Ascending aorta (tissue), 2 donors: ENCODE measurements at places on chromosomes 1 and 21. TPM values are rescaled to one million over a fixed set of nuclear protein-coding genes. Genes with fewer than 3 reads are reported as not detected.

GRCh38 chr1:14320518-14320917 lies 278.0 kb upstream of the KAZN start:
- DNase-seq: no peak

DNA sequence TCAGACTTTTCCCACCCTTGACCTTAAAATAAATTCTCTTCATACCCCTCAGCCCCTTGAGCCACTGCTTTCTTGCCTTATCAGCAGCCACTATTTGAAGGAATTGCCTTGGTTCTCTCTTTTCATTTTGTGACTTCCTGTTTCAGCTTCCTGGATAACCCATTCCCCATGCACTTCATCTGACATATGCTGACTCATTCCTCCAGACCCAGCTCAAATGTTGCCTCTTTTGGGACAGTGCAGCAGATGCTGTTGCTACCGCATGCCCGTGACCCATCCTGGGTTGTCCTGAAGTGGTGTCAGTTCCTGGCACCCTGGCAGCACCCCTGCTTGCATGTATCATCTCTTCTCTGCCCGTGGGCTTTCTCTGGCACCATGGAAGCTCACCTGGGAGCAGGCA lies 496.1 kb downstream of the PTPRU start:
- DNase-seq: no peak

- DNase-seq: no peak
Measured at GRCh38 chr1:176989023-176989422, 175.5 kb downstream of the ASTN1 start.

DNA sequence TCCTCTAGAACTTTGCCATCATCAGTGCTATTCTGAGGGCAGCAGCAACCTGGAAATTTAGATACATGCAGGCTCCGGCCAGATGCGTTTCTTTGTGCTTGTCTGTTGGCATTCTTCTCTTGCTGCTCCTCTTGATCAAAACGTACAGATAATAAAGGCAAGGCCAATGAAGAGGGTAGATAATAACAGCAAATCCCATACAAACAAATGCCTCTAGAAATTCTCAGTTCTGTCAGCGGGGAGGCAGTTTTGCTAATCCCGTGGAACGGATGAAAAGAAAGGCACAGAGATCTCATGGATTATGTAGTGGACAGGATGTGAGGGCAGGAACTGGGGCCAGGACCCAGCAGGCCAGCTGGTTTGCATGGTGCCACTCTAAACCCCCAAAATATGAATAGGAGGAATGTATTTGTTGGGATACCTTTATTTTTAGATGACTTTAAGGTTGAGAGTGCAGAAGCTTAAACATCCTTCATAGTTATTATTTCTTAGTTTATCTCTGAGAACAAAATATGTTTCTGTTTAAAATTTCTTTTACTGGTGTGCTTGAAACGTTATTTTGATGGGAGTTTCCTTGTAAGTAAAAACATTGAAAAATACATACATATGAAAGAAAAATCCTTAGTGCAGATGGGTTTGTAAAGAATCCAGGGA lies 1.5 kb downstream of the ITSN1 start:
- no peak for DNase-seq

- no peak for DNase-seq
Measured at GRCh38 chr1:17768651-17769241, 13.6 kb downstream of the ACTL8 start.

GRCh38 chr1:214349008-214349407 lies 68.0 kb downstream of the SMYD2 start:
- no peak for DNase-seq

DNA sequence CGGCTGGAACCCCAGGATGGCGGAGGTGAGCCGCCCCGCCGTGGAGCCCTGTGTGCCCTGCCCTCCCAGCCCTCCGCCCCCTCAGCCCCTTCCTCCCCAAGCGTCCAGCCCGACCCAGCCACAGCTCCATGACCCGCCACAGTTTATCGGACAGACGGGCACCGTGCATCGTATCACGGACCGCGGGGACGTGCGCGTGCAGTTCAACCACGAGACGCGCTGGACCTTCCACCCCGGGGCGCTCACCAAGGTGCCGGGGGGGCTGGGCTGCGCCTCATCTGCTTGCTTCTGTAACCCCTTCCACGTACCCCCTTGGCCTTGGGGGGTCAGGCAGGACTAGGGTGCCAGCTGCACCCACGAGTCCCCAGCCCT lies 6.6 kb upstream of the MMP23B start:
- no peak for DNase-seq

GRCh38 chr1:207343675-207344074 lies 22.2 kb downstream of the CD55 start:
- no peak for DNase-seq

- DNase-seq: no peak
Measured at GRCh38 chr1:45187725-45188124, 18.7 kb downstream of the ZSWIM5 start.

- DNase-seq: no peak
Measured at GRCh38 chr21:46620846-46621245, 14.6 kb upstream of the PRMT2 start.

GRCh38 chr1:9589144-9589718 lies 520 bp downstream of the TMEM201 start:
- DNase-seq: peak; percentile 72

GRCh38 chr1:85406887-85407533 lies 57.9 kb downstream of the DDAH1 start:
- peak; percentile 75 for DNase-seq

The MPZ gene
- 2.4 TPM for total RNA-seq

The FLG2 gene
- total RNA-seq: not detected
